Stimulated activated CD8-positive, alpha-beta memory T cell treated with anti-CD3 and anti-CD28 coated beads, Interleukin-12 subunit alpha, Interleukin-12 subunit beta, amount 100 ng/mL, for 1 hour (primary cell): ENCODE measurements at places on chromosomes 4 and X.
A peak's percentile ranks its signal among the peaks of the same experiment; 100 is the strongest.

DNA sequence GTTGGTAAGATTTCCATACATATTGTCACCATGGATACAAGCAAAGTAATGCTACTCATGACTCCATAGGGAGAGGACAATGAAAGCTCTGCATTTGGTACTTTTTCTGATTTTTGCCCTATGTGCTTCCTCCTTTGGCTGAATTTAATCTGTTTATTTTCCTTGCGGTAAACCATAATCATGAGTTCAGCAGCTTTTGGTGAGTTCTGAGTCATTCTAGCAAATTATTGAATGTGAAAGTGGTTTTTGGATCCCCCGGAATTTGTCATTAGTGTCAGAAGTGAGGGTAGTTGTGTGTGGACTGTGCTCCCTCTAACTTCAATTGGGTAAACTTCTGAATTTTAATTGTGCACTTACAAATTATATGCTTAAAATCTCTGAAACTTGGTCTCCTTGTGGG lies 170.3 kb downstream of the MOSPD2 start:
- DNase-seq: no peak

DNA sequence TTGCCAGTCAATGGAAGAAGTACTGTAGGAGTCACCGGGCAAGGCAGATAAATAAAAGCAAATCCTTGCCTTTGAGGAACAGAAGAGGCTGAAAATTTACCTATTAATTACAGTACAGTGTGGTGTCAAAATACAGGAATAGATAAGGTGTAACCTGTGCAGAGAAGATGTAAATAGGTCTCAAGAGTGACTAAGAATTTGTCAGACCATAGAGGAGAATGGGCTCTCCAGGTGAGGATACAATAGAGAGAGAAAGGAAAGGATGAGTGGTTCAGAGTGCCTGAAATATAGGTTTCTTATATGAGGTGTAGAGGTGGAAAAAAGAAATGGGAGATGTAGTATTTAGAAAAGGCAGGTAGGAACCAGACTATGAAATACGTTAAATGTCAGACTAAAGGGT lies 801 bp upstream of the ZC4H2 start:
- DNase-seq: no peak

DNA sequence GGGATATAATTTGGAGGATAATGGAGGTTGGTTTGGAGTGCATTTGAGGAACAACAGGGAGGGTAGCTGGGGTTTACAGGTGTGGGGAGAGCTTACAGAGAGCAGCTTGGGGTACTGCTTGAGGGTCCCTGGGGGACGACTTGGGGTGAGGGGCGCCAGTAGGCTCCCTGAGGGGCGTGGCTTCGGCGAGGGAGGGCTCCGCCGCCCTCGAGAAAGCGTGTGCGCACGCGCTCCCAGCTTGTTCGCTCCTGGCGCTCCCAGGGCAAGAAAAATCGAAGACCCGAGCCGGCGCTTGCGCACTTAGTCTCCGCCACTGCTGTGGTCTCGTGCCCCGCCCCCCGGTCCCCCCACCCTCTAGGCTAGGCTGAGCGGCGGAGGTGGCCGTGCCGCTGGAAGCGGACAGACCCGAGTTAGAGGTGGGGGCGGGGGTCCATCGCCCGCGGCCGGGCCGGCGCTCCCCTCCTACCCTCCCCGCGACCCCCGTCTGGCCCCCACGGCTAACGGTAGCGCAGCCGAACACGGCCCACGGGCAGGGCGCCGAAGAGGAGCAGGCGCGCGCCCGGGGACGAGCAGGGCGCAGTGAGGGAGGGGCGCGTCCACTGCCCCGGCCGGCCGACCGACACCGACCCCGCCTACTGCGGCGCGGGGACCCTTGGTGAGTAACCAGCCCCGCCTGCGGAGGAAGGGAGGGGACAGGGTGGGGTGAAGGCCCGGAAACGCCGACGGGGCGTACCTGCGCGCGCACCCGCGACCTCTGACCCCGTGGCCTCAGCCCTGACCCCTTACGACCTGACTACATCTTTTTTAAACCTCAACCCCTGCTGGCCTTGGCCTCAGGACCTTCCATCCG lies 5.4 kb upstream of the CCDC120 start:
- DNase-seq: peak; percentile 36

GRCh38 chrX:73913580-73913979 lies 350.6 kb downstream of the CHIC1 start:
- no peak for DNase-seq

GRCh38 chr4:124184792-124185191 lies 527.7 kb downstream of the ANKRD50 start:
- DNase-seq: no peak

GRCh38 chr4:7124689-7125442 lies 57.0 kb upstream of the GRPEL1 start:
- no peak for DNase-seq

GRCh38 chr4:141571362-141571761 lies 65.0 kb upstream of the IL15 start:
- DNase-seq: no peak

- no peak for DNase-seq
These were observed 5.5 kb upstream of the ATP2B3 start for GRCh38 chrX:153511784-153512500.

GRCh38 chrX:11382930-11383329 lies 89.7 kb downstream of the AMELX start:
- DNase-seq: no peak

GRCh38 chr4:166039822-166040221 lies 166.8 kb downstream of the TLL1 start:
- no peak for DNase-seq

DNA sequence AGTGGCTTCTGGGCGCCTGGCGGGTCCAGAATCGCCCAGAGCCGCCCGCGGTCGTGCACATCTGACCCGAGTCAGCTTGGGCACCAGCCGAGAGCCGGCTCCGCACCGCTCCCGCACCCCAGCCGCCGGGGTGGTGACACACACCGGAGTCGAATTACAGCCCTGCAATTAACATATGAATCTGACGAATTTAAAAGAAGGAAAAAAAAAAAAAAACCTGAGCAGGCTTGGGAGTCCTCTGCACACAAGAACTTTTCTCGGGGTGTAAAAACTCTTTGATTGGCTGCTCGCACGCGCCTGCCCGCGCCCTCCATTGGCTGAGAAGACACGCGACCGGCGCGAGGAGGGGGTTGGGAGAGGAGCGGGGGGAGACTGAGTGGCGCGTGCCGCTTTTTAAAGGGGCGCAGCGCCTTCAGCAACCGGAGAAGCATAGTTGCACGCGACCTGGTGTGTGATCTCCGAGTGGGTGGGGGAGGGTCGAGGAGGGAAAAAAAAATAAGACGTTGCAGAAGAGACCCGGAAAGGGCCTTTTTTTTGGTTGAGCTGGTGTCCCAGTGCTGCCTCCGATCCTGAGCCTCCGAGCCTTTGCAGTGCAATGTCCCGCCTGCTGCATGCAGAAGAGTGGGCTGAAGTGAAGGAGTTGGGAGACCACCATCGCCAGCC lies at the start of gene ATOH1:
Gene ATOH1, plus strand, starts transcription at position 422 of the 663 bp plus-strand sequence. Its CDS starts 174 bp downstream, at position 596.
- no peak for DNase-seq

DNA sequence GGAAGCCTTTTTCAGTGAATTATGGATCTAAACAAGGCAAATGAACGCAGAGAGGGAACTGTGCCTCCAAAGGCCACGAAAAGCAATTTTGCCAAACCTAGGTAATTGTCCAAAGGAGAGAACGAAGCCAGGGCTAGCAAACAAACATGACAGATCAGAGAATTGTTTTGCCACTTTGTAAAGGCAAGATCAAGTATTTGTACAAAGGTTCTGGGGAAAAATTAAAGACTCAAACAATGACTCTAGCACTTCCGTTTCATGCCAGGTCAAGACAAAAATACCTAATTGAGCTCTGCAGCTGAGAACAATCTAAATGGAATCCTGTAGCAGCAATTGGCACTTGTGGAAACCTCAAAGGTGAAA lies 8.5 kb downstream of the RBM47 start:
- no peak for DNase-seq

GRCh38 chr4:99808260-99808857 lies 8.3 kb upstream of the DAPP1 start:
- peak; percentile 56 for DNase-seq

- DNase-seq: no peak
These were observed 389.4 kb downstream of the PABPC4L start for GRCh38 chr4:133812236-133812635.

- no peak for DNase-seq
These were observed 72.0 kb downstream of the JAKMIP1 start for GRCh38 chr4:6128221-6128850.

GRCh38 chr4:165301833-165302232 lies 25.6 kb upstream of the MSMO1 start:
- no peak for DNase-seq

DNA sequence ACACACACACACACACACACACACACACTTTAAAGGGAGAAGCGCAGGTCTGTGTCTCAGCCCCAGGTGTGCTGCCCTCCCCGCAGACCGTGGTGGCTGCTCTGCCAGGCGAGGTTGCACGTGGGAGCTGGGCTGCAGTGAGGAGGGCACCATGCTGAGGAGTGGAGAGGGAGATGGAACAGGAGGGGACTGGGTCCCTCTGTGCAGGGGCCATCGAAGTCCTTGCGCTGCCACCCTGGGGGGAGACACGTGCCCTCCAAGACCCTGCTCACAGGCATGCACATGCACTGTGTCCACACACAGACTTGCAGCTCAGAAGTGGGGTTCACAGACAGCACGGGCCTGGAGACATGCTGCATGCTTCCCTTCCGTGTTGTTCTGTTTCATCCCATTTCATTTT lies 65.5 kb upstream of the HGFAC start:
- DNase-seq: no peak

- DNase-seq: no peak
These were observed 107.2 kb upstream of the PGRMC2 start for GRCh38 chr4:128394778-128395177.

DNA sequence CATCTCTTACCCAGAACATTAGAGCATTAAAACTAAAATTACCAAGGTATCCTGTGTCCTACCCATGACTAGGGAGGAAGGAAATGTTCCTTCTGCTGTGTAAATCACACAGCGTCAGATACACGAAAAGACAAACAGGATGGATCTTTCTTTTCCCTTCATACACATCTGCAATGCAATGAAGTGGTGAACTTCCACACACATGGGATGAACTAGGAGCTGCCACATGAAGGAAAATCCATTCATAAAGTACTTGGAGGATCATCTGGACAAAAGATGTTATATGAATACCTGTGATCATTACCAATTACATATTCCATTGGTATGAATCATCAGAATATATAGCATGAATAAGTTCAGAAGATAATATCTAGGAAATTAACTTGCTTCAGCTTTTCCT lies 46.2 kb downstream of the LDB2 start:
- no peak for DNase-seq

DNA sequence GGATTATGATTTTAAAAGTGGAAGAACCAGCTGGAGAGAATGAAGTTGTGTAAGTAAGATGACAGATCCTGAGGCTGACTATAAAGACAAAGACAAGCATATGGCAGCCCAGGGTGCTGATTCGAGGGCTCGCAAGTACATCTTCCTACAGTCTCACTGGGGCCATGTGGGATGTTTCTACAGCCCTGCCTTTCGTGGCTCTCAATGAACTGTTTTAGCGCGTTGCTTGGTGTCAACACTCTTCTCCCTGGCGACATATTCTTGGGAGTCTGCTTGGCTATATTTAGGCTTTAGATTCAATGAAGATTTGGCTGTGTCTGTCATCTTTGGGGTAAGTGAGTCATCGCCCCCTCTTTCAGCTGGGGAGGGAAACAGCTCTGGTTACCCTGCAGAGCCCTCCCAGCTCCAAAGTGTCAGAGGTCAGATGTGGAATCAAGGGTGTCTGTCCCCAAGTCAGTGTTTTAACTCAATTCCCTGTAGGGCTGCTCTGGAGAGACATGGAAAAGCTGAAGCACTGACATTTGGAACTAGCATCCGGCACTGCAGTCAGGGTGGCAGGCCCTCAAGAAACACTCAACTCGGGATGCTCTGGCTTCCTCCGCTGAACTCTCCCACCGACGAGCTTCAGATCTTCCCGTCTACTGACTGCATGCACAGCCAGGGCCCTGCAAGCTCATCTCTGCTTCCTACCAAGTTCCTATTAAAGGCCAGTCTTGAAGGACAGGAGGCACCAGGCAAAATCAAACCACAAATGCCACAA lies 65.7 kb downstream of the GATB start:
- DNase-seq: no peak

DNA sequence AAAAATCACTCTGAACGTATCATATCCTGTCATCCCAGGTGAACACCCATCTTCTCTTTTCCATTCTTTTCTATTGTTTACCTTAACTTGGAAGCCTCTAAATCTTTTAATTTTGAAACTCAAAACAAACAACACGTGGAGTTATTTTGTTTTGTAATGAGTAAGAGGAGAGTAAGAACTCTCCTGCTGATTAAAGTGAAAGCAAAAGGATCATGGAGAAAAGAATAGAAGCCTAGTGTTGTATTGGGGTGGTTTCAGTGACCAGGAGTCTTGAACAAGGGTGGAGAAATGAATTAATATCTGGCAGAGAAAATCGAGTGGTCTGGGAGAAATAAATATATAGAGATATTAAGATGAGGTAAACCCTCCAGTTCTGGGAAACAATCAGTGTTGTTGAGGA lies 237.4 kb upstream of the UGT8 start:
- DNase-seq: no peak

- no peak for DNase-seq
These were observed 16.8 kb upstream of the LAMP2 start for GRCh38 chrX:120485638-120486520.

- no peak for DNase-seq
These were observed 230.7 kb upstream of the KCNIP4 start for GRCh38 chr4:22179124-22179874.

- DNase-seq: no peak
These were observed 2.9 kb downstream of the MAP3K15 start for GRCh38 chrX:19512359-19512758.

- DNase-seq: no peak
These were observed 660 bp downstream of the GEMIN8 start for GRCh38 chrX:14029039-14029424.

- DNase-seq: no peak
These were observed 59.0 kb downstream of the NHS start for GRCh38 chrX:17433965-17434364.

- DNase-seq: no peak
These were observed 637.2 kb upstream of the CPEB2 start for GRCh38 chr4:14364953-14365536.

- no peak for DNase-seq
These were observed 43.5 kb upstream of the ZBTB33 start for GRCh38 chrX:120207009-120207605.

DNA sequence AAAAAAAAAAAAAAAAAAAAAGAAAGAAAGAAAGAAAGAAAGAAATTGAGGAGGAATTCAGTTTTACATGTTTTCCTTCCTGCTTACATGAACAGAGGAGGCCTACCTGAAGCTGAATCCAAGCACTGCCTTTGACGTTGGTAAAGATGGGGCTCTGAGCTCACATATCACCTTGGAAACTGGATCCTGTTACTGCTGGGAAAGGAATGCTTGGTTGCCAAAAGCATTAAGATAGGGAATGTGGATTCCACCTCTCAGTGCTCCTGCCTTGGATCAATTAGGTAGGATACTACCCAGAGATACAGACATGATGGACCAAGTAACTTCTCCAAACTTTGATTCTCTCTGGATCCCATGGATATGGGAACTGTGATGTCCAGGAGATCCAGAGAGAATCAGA lies 50.6 kb downstream of the NHS start:
- DNase-seq: no peak
